ENCODE measurements at places on chromosomes 7 and 10. TPM values are rescaled to one million over a fixed set of nuclear protein-coding genes. Genes with fewer than 3 reads are reported as not detected.

Gene IL6
- 4.0 TPM for total RNA-seq

Gene TBXAS1
- 0.83 TPM for total RNA-seq

Gene ARPC1B
- 345 TPM for total RNA-seq

Gene PHKG1
- total RNA-seq, result 3.8 TPM

Gene ELN
- 0.19 TPM for total RNA-seq

Gene TMEM176B
- not detected for total RNA-seq

Gene CPSF4
- total RNA-seq, result 73.5 TPM

Gene AKAP9
- 26.2 TPM for total RNA-seq

Gene NPY4R2
- total RNA-seq, result not detected

Data from activated naive CD4-positive, alpha-beta T cell treated with anti-CD3 and anti-CD28 coated beads for 36 hours (primary cell).